ENCODE measurements at places on chromosomes 3 and 15. TPM values are rescaled to one million over a fixed set of nuclear protein-coding genes. Genes with fewer than 3 reads are reported as not detected.

- H3K4me3 ChIP-seq, result no peak overlapping the region
- H3K4me1 ChIP-seq, result no peaks in the 10 kb centered on the region
- no peak overlapping the region for H3K27ac ChIP-seq
- no peaks in the 10 kb centered on the region for H3K27me3 ChIP-seq
Measured at GRCh38 chr3:132435224-132435910, 18.1 kb downstream of the DNAJC13 start.

DNA sequence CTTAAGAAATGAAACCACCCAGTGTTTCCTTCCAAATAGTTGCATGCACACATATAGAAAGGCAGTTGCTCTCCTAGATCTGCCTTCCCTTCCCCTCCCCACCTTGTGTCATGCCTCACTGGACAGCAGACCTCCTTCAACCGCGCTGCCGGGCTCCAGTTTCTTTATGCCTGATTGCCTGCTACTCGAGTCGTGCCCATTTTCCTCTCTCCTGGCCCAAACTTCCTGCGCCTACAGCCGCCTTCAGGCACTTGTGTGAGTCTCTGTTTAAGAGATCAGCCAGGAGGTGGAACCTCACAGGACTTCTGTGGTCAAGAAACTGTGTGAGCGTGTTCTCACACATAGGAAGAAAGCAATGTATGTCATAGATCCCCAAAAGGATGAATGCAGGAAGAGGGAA is 8.8 kb upstream of the FAM107A start:
- H3K4me3 ChIP-seq, result peak overlapping the region; percentile 32
- no peaks in the 10 kb centered on the region for H3K4me1 ChIP-seq
- no peaks in the 10 kb centered on the region for H3K27me3 ChIP-seq
- DNase-seq, result no peak

The UROC1 gene
- total RNA-seq, result not detected

DNA sequence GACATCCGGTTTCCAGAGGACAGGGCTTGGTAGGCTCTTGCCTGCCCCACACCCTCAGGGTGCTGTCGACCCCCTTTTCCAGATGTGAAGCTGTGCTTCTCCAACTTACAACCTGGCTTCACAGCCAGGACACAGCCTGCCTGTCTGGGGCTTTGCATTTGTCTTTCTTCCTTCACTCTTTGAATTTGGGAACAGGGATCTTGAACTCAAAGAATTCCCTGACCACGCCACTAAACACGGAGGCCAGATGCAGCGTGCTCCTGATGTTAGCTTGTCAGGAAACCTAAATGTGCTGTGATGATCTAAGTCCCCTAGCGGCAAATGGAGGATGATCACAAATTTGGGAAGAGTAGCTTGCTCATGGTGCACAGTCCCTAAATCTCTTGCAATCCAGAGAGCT is 244.8 kb upstream of the RGMA start:
- H3K4me3 ChIP-seq, result no peak overlapping the region
- H3K27ac ChIP-seq, result no peak overlapping the region
- H3K36me3 ChIP-seq, result no peaks in the 10 kb centered on the region
- DNase-seq, result no peak
- H3K27me3 ChIP-seq, result peaks cover 1% of the 10 kb centered on the region

DNA sequence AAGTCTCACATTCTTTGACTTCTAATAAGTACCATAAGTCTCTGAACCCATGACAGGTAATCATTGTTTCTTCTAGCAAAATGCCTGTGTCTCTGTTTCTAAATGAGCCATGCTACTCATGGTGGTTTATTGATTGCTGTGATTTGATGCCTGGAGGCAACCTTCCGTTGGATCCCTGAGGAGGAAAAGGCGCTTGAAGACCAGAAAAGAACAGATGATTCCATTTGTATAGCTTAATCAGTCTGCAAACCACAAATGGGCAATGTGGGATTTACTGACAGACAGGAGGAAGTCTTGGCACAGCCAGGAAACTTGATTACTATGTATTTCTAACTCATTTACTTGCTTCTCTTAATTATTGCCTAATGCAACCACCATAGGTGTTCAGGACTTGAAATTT is 103.1 kb upstream of the MRPL3 start:
- H3K27me3 ChIP-seq, result no peaks in the 10 kb centered on the region
- no peaks in the 10 kb centered on the region for H3K4me1 ChIP-seq
- no peaks in the 10 kb centered on the region for H3K36me3 ChIP-seq
- H3K27ac ChIP-seq, result no peak overlapping the region

DNA sequence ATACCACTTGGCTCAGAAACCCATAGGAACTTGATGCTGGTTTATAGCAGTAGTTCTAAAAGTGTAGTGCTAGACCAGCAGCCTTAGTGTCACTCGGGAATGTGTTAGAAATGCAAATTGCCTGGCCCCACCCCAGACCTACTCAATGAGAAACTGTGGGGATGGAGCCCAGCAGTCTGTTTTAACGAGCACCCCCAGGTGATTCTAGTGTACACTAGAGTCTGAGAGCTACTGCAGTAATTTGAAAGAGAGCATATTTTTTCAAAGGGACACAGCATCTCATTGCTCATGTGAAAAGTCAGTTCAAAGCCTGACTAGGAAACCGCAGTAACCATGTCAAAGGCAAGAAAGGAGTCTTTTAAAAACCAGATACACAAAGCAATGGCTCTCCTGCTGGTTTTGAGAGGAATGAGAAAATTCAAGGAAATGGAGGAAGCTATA is 313.4 kb downstream of the SQOR start:
- no peak overlapping the region for H3K27ac ChIP-seq
- no peaks in the 10 kb centered on the region for H3K36me3 ChIP-seq
- H3K27me3 ChIP-seq, result no peaks in the 10 kb centered on the region

GRCh38 chr3:89447243-89447642 is 339.8 kb downstream of the EPHA3 start:
- H3K27ac ChIP-seq, result no peak overlapping the region
- H3K4me3 ChIP-seq, result no peak overlapping the region
- H3K27me3 ChIP-seq, result no peaks in the 10 kb centered on the region
- no peaks in the 10 kb centered on the region for H3K4me1 ChIP-seq

- no peaks in the 10 kb centered on the region for H3K4me1 ChIP-seq
- DNase-seq, result no peak
- H3K27ac ChIP-seq, result no peak overlapping the region
- no peaks in the 10 kb centered on the region for H3K36me3 ChIP-seq
- no peak overlapping the region for H3K4me3 ChIP-seq
- H3K27me3 ChIP-seq, result no peaks in the 10 kb centered on the region
Measured at GRCh38 chr3:194078045-194078821, 57.7 kb upstream of the HES1 start.

- no peaks in the 10 kb centered on the region for H3K27me3 ChIP-seq
- H3K36me3 ChIP-seq, result no peaks in the 10 kb centered on the region
- peak; percentile 81 for DNase-seq
- no peak overlapping the region for H3K4me3 ChIP-seq
Measured at GRCh38 chr15:96359616-96360521, 29.4 kb downstream of the NR2F2 start.

- H3K27me3 ChIP-seq, result no peaks in the 10 kb centered on the region
- H3K4me1 ChIP-seq, result peaks cover 26% of the 10 kb centered on the region
- H3K4me3 ChIP-seq, result no peak overlapping the region
- no peaks in the 10 kb centered on the region for H3K36me3 ChIP-seq
Measured at GRCh38 chr3:73609655-73610054, 15.1 kb downstream of the PDZRN3 start.

GRCh38 chr3:23781051-23781450 is 24.7 kb upstream of the UBE2E1 start:
- H3K27ac ChIP-seq, result no peak overlapping the region
- H3K4me3 ChIP-seq, result no peak overlapping the region
- H3K36me3 ChIP-seq, result no peaks in the 10 kb centered on the region
- H3K4me1 ChIP-seq, result no peaks in the 10 kb centered on the region

GRCh38 chr3:20523293-20523692 is 337.3 kb upstream of the SGO1 start:
- no peak overlapping the region for H3K4me3 ChIP-seq
- no peak overlapping the region for H3K27ac ChIP-seq
- DNase-seq, result no peak
- no peaks in the 10 kb centered on the region for H3K27me3 ChIP-seq
- no peaks in the 10 kb centered on the region for H3K4me1 ChIP-seq

The CDCP1 gene
- total RNA-seq, result 3.8 TPM

GRCh38 chr3:50374363-50375257 is 15.3 kb upstream of the TMEM115 start:
- no peaks in the 10 kb centered on the region for H3K4me1 ChIP-seq
- H3K36me3 ChIP-seq, result no peaks in the 10 kb centered on the region
- DNase-seq, result no peak
- no peaks in the 10 kb centered on the region for H3K27me3 ChIP-seq
- no peak overlapping the region for H3K4me3 ChIP-seq
- H3K27ac ChIP-seq, result no peak overlapping the region

- H3K4me1 ChIP-seq, result no peaks in the 10 kb centered on the region
- no peak overlapping the region for H3K27ac ChIP-seq
- H3K4me3 ChIP-seq, result no peak overlapping the region
Measured at GRCh38 chr3:22704166-22704565, 499.0 kb upstream of the UBE2E2 start.

DNA sequence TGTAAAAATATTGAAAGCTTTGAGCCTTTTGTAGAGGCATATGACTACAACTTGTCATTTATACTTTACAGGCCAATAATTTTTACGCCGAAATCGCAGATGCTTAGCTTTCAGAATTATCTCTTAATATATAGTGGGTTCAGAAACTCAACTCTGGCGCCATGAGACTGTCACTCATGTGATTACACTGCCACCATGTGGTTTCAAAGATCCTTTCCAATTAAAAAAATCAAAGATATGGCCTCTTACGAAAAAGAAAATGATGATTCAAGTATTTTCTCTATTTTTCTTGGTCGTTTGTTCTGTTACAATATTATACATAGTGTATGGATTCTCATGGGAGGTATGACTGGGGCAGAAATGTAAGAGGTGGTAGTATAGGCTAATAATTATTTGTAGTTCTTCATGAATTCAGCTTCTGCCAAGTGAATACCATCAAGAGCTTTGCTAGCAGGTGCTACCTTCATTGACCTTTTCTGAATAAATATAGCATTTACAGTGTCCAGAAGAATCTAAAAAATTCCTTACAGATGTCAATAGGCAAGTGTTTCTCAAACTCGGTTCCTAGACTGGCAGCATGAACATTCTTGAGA is 751.7 kb upstream of the GOLIM4 start:
- H3K4me1 ChIP-seq, result no peaks in the 10 kb centered on the region
- no peaks in the 10 kb centered on the region for H3K36me3 ChIP-seq

GRCh38 chr3:97960993-97961766 is 11.1 kb downstream of the RIOX2 start:
- no peaks in the 10 kb centered on the region for H3K27me3 ChIP-seq
- no peak overlapping the region for H3K27ac ChIP-seq
- H3K4me1 ChIP-seq, result no peaks in the 10 kb centered on the region
- H3K36me3 ChIP-seq, result peaks cover 2% of the 10 kb centered on the region
- no peak overlapping the region for H3K4me3 ChIP-seq
- no peak for DNase-seq

The CHRFAM7A gene
- total RNA-seq, result 13.2 TPM

- no peaks in the 10 kb centered on the region for H3K4me1 ChIP-seq
- no peak for DNase-seq
Measured at GRCh38 chr3:115960799-115961198, 337.5 kb downstream of the GAP43 start.

DNA sequence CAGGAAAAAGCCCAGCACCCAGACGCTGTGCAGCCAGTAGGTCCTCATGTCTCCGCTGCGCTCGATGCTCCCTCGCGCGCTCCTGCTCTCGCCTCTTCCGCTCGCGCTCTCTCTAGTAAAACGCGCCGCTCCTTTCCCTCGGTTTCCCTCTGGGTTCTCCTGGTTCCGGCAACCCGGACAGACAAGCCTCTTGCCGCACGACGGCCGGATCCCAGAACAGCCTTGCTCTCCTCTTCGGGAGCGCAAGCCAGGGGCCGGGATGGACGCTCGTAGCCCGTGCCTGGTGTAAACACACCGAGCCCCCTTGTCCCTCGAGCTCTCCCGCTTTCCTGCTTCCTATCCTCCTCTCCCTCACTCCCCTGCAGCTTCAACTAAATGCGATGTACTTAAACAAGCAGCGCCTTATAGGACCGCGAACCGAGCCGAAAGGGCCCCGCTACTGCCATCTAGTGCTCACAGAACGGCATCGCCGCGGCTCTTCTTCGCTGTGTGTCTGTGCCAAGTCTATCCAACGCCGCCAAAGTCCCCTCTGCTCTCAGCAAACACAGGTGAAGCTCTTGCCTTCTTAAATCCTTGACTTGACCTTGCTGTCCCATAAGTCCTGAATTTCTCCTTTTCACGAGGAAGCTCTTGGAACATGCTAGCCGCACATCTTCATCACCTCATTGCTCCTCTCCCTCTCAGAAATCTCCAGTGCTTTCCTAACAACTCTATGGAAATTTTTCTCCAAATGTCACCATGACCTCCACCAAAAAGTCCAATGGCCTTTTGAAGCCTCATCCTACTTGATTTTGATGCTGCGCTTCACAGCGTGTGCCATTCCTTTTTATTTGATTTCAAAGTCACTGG is 1037.2 kb downstream of the IGSF11 start:
- no peak overlapping the region for H3K27ac ChIP-seq
- H3K27me3 ChIP-seq, result no peaks in the 10 kb centered on the region
- H3K4me3 ChIP-seq, result no peak overlapping the region
- peak; percentile 72 for DNase-seq

The ZNF35 gene
- total RNA-seq, result 7.8 TPM

- no peak overlapping the region for H3K4me3 ChIP-seq
- no peaks in the 10 kb centered on the region for H3K36me3 ChIP-seq
- H3K27me3 ChIP-seq, result no peaks in the 10 kb centered on the region
Measured at GRCh38 chr3:24476871-24477656, 17.6 kb downstream of the THRB start.
